ENCODE measurements at places on chromosomes 13 and 19. TPM values are rescaled to one million over a fixed set of nuclear protein-coding genes. Genes with fewer than 3 reads are reported as not detected.

Gene NALCN
- total RNA-seq = 4.4 TPM

Gene ZNF90
- 0.39 TPM for total RNA-seq

Gene WTIP
- total RNA-seq = 26.9 TPM

Gene MPHOSPH8
- total RNA-seq = 31.5 TPM

Gene MBD3L3
- not detected for total RNA-seq

Gene EDNRB
- total RNA-seq = 2.6 TPM

Gene ZNF701
- total RNA-seq = 12.3 TPM
